ENCODE measurements at places on chromosomes 12 and 14. TPM values are rescaled to one million over a fixed set of nuclear protein-coding genes. Genes with fewer than 3 reads are reported as not detected.

- no peak for DNase-seq
Observed at GRCh38 chr12:110548678-110549077, 34.4 kb downstream of the PPTC7 start.

DNA sequence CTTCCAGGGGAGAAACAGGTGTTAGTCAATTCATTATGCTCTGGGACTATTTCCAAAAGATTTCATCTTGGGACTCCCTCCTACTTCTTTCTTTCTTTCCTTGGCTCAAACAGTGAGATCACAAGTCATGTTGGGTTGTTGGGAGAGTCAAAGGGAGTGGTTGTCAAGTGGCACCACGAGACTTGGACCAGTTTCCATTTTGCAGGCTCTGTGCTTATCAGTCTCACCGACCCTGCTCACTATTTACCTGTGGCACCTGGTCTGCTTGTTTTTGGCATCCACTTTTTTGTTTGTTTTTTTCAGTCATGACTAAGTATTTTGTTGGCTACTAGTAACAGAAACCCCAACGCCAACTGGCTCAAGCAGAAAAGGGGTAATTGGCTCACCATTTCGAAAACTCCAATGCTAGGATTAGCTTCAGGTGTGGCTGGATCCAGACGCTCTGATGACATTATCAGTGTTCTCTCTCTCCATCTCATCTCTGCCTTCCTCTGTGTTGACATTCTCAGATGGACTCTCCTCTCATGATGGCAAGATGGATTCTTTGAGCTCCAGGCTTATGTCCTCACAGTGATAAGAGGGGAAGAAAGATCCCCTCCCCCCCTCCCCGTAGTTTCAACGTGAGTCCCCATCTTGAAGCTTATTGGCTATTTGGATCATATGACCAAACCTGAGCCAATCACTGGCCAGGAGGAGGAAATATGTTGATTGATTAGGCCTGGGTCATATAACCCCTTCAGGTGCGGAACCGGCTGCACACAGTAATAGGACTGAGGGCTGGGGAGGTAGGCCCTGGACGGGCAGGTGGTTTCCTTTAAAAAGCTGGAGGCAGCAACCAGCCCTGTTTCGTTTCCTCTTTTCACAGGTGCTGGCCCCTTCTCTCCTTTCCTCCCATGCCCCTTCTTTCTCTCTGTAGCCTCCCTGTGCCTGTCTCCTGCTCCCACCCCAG is 84.2 kb downstream of the AACS start:
- DNase-seq, result no peak

- DNase-seq, result no peak
Observed at GRCh38 chr12:109461846-109462756, 15.0 kb downstream of the KCTD10 start.

GRCh38 chr12:28110329-28110728 is 79.9 kb upstream of the CCDC91 start:
- no peak for DNase-seq

- DNase-seq, result peak; percentile 34
Observed at GRCh38 chr14:36941783-36942521, 230.5 kb downstream of the SLC25A21 start.

- no peak for DNase-seq
Observed at GRCh38 chr12:63844391-63845341, at the start of gene SRGAP1. Gene SRGAP1, plus strand, starts transcription at chr12:63844700. Its CDS starts 117 bp downstream, at chr12:63844817.

The TAS2R46 gene
- total RNA-seq, result 4.5 TPM

GRCh38 chr14:100529561-100530031 is 57.6 kb downstream of the BEGAIN start:
- peak; percentile 11 for DNase-seq

DNA sequence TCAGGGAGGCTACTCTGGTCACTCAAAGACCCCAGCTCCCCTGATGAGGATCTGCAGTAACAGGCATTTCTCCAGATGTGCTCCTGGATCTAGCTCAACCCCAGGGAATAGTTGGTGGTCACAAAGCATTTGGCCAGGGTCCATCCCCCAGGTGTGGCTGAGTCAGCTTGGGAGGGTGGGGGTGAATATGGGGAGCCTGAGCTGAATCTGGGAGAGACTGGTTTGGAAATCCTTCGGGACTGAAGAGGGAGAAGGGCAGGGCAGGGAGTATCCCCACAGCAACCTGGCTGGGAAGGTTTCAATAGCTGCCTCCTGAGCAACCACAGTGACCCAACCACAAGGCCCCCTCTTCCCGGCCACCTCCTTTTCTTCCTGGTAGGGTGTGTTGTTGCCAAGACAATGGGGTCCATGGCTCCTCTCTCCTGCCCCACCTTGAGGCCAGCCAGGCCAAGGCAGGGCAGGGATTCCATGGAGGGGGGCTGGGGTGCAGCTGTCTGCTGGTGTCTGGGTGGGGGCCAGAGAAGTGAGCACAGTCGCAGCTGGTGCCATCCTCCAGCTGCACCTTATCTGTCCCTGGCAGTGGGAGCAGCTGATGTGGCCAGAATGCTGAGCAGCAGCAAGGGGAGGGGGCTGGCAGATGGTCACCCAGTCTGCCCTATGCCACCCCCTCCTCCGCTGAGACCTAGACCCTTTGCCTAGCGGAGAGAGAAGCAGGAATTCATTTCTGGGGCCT is 5.5 kb downstream of the ASIC1 start:
- no peak for DNase-seq

GRCh38 chr14:56170877-56171422 is 52.7 kb downstream of the PELI2 start:
- no peak for DNase-seq

DNA sequence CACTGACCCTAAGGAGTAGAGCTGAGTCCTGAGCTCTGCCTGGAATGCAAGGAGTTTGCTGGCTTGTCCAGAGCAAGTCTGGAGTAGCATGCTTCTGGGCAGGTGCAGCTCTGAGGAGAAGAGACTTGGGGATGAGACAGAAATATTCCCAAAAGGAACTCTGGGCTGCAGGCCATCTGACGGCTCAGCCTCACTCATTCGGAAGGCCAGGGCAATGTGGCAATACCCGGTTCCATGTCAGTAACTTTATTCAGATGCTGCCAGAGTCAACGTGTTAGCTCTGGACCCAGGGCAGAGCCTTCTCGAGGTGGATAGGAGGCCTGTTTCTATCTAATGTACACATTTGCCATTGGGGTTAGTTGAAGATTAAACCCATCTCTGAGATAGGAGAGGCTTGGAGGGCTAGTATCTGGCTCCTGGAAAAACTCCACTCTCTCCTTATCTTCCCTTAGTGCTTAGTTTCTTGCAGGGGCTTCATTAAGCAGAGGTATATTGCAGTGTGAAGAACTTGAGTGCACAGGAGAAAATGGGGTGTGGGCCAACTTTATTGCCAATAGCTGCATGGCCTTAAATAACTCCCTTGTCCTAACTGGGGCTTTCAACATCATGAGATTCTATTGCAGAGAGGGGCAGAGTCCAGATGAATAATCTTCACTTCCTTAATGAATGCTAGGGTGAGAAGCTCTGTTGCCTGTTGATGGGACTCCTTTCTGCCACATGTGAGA is 65.6 kb downstream of the NTF3 start:
- no peak for DNase-seq

The PLCZ1 gene
- total RNA-seq, result not detected

GRCh38 chr14:31965071-31965734 is 111.9 kb upstream of the ARHGAP5 start:
- DNase-seq, result no peak

DNA sequence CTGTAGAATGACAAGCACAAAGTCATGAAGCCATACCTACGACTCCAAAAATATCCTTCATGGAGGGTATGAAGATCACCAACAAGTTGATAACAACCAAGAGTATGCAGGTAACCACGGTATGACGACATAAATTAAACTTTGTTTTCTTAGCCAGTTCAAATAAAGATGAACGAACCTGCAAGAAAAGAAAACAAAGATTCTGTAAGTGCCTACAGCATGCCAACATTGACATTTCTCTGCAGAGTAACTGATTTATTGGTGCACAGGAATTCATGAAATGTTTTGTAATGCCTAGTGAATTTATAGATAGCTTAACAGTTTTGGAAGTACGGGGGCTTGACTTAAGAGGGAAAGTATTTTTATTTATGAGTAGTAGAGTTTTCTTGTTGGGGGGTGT is 71.0 kb downstream of the SLC38A1 start:
- DNase-seq, result no peak

The CPNE8 gene
- total RNA-seq, result 8.1 TPM

DNA sequence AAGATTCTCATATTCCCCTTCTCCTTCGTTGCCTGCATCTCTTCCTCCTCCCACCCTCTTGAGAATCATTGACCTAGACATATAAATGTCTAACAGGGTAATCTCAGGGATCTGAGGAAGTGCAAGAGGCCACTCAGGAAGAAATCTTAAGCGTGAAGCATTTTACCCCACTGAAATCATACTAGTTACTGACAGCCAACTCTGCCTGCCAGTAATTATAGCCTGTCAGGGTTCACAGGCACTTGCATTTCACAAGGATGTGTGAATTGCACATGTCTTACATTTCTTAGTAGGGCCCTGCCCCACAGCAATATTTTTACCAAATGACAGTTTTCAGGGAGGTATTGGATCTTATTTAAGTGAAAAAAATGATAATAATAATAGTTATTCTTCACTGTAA is 127.2 kb downstream of the SLC15A5 start:
- no peak for DNase-seq

The SPRING1 gene
- 24.4 TPM for total RNA-seq

- no peak for DNase-seq
Observed at GRCh38 chr12:106235770-106236169, 12.1 kb downstream of the CKAP4 start.

GRCh38 chr12:105773471-105773870 is 365.3 kb downstream of the NUAK1 start:
- no peak for DNase-seq

- peak; percentile 10 for DNase-seq
Observed at GRCh38 chr14:101501858-101502615, 59.3 kb upstream of the DIO3 start.

DNA sequence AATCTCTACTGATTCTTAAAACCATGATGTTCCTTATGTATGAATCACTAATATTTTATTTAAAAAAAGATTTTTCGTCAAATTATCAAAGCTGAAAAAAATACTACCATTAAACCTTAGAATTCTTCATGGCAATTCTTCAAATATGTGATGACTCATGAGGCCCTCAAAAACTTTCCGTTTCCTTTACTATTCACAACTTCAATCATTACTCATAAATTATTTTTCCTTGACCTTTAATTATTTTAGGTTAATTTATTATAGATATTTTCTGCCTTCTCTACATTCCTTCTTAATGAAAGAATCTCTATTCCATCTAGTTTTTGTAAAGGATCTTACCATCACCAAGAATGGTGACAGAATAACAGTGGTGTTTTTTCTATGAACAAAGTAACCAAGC is 162.1 kb upstream of the SOX5 start:
- no peak for DNase-seq

DNA sequence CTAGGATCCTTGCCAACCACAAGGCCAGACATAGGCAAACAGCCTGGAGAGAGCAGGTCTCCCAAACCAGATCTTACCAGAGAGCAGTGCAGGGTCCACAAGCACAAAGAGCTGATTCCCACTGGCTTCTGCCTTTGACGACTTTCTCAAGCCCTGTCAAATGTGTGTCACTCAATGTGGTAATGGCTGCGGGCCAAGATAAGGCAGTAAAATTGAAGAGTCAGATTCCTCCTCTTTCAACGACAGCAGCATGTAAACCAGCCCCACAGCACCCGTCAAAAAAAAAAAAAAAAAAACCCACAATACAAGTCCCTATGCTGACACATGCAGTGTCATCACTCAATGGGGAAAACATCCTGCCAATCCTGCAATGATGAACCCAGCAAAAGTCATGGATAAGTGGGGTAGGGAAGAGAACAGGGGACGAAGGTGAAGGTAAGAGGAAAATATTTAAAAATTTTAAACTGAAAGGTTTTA is at the start of gene STON2:
Gene STON2 (minus strand): TSS at position 123 of the 477 bp plus-strand sequence. CDS start 1,942 bp downstream, outside the sequence.
- DNase-seq, result no peak

The UBR7 gene
- total RNA-seq, result 23.4 TPM

The PIWIL1 gene
- not detected for total RNA-seq

DNA sequence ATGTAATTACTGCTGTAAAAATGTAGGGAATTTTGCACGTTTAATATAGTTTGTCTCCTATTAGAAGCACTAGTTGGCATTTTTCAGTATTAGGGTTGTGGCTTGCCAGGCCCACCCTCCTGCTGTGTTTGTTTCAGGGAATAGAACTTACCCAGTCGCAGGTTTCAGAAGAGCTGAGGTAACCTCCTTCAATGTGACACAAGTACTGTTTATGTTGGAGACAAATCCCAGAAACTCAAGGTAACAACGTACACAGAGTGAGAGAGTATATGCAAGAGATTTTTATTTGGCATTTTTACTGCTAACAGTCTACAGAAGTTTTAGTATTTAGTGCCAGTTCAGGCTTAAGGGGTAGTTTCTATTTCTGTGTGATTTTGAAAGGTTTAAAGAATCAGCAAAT is 284.3 kb downstream of the RAD51B start:
- DNase-seq, result no peak

- no peak for DNase-seq
Observed at GRCh38 chr12:94763462-94763861, 113.1 kb upstream of the TMCC3 start.

The AKAP3 gene
- total RNA-seq, result 0.56 TPM

GRCh38 chr14:65517635-65518542 is 105.4 kb downstream of the FUT8 start:
- DNase-seq, result no peak

- no peak for DNase-seq
Observed at GRCh38 chr14:37594238-37594970, 645 bp downstream of the FOXA1 start.

DNA sequence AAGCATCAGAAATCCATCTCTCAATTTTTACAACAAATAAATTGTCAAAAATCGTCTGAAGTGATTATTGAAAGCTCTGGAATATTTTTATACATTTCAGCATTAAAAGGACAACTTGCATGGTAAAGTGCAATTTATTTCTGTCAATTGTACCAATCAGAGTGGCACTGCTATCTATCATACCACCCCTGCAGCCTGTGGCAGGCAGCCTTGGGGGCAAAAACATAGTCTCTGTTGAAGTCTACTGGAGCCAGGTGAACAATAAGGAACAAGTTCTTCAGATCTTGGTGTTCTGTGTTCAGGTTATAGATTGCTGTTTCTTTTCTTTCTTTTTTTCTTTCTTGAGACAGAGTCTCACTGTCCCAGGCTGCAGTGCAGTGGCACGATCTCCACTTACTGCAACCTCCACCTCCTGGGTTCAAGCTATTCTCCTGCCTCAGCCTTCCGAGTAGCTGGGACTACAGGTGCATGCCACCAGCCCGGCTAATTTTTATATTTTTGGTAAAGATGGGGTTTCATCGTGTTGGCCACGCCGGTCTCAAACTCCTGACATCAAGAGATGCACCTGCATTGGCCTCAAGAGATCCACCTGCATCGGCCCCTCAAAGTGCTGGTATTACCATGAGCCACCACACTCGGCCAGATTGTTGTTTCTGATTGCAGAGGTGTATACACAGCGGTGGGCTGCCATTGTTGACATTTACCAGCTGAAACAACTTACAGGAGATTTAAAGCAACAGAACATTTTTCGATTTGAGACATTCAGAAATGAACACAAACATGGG is 629.6 kb downstream of the SLC16A7 start:
- DNase-seq, result no peak

DNA sequence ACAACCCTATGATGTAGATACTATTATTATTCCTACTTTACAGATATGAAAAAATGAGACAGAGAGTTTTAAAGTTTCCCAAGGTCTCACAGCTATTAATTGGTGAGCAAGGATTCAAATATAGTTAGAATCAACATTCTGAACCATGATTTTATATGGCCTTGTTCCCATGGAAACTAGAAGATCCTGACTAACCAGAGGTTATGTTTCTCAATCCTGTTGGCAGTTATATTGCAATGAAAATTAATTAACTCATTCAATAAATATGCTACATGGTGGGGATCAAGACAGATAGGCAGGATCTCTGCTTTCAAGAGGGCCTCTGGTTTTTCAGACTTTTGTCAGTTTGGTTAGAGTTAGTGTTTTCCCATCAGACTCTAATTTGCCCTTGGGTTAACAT is 9.3 kb upstream of the FUT8 start:
- no peak for DNase-seq

- DNase-seq, result peak; percentile 63
Observed at GRCh38 chr12:57611108-57611826, at the start of gene ARHGEF25. Gene ARHGEF25, plus strand, starts transcription at chr12:57611435. Its CDS starts 460 bp downstream, at chr12:57611895.
